Activated CD4-positive, alpha-beta T cell treated with anti-CD3 and anti-CD28 coated beads, Interleukin-10, Interleukin-2, amounts not matched to agents 100 ng/mL and 50 ng/mL, durations not matched to agents 16 hours and 8 hours (primary cell): ENCODE measurements at places on chromosomes 3 and 15.

- no peak for DNase-seq
Measured at GRCh38 chr3:190017521-190018288, 103.0 kb downstream of the P3H2 start.

- DNase-seq: no peak
Measured at GRCh38 chr3:155086051-155086450, 5.9 kb downstream of the MME start.

- no peak for DNase-seq
Measured at GRCh38 chr3:112811131-112811884, 35.4 kb downstream of the CD200R1L start.

DNA sequence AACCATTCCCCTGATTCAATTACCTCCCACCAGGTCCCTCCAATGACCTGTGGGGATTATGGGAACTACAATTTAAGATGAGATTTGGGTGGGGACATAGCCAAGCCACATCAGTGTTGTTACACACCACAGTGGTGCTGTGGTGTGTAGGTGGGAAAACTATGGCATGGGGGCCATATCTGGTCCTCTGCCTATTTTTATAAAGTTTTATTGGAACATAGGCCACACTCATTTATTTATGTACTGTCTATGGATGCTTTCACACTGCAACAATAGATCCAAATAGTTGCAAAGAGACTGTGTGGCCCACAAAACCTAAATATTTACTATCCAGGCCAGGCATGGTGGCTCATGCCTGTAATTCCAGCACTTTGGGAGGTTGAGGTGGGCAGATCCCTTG lies 46.4 kb downstream of the FLNB start:
- no peak for DNase-seq

GRCh38 chr3:150602426-150603152 lies 532 bp upstream of the SELENOT start:
- DNase-seq: no peak

GRCh38 chr3:136818191-136818768 lies 646 bp upstream of the SLC35G2 start:
- peak; percentile 45 for DNase-seq

- DNase-seq: no peak
Measured at GRCh38 chr3:123733341-123733740, 148.5 kb upstream of the HACD2 start.

GRCh38 chr3:170740726-170741591 lies 129.0 kb downstream of the RPL22L1 start:
- DNase-seq: no peak

- no peak for DNase-seq
Measured at GRCh38 chr3:151322511-151322910, 5.9 kb upstream of the GPR87 start.

- no peak for DNase-seq
Measured at GRCh38 chr3:122774564-122774963, 19.1 kb downstream of the HSPBAP1 start.

GRCh38 chr3:171346582-171347300 lies 113.5 kb downstream of the TNIK start:
- no peak for DNase-seq

GRCh38 chr3:29922992-29923746 lies 642.3 kb downstream of the RBMS3 start:
- no peak for DNase-seq

DNA sequence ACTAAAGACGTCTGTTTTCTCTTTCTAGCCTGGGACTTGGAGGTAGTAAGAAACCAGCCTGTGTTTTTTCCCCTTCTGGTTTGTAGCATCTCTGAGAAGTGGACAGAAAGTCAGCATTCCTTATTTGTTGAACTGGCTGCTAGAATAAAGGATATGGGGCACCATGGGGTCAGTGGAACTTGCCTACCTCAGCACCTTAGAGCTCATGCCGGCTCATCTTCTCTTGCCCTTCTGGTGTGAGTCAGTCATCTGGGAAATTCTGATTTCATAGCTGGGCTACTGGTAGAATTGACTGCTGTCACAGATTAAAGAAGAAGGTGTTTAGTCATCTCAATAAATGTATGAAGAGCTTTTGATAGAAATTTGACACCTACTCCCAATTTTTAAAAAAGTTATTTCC lies 202.7 kb upstream of the TOPAZ1 start:
- no peak for DNase-seq

DNA sequence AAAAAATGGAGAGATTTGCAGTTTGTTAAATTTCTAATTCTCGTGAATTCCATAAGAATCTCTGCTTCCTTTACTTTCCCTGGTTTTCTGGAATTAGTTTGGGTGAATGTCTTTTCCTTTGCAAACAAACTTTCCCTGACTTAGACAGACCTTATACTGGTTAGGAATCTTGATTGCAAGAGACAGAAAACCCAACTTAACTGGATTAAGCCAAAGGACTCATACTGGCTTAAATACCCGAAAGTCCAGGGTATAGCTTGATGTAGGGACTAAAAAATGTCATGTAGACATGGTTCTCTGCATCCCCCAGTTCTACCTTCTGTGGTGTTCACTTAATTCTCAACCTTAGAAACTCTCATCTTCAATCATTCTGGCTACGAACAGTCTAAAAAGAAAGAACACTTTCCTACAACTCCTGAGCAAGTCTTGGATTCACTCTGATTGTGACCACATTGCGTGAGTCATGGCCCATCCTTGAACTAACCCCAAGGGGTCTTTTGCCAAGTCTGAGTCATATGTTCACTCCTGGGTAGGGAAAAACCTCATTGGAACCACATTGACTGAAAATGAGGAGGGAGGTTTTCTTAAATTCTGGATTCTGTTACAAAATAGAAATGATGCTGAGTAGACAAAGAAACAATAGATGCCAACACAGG lies 136.0 kb upstream of the DAZL start:
- DNase-seq: peak; percentile 16

DNA sequence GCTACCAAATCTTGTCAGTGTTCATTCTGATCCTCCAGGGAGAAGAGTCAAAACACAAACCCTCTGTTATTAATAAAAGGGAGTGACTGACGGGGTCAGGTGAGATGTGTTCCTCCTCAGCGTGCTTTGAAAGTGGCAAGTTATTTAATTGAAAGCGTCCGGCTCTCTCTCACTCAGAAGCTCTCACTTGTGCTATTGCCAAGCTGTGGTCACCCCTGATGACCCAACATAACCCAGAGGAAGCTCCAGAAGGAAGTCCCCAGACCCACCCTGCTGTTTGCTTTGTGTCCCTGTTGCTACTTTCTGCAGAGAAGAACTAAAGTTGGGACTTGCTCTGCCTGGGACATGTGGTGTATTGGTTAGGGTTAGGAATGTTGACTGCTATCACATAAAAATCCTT lies 235.6 kb downstream of the EDEM1 start:
- no peak for DNase-seq

GRCh38 chr15:92405942-92406341 lies 12.3 kb downstream of the ST8SIA2 start:
- no peak for DNase-seq

DNA sequence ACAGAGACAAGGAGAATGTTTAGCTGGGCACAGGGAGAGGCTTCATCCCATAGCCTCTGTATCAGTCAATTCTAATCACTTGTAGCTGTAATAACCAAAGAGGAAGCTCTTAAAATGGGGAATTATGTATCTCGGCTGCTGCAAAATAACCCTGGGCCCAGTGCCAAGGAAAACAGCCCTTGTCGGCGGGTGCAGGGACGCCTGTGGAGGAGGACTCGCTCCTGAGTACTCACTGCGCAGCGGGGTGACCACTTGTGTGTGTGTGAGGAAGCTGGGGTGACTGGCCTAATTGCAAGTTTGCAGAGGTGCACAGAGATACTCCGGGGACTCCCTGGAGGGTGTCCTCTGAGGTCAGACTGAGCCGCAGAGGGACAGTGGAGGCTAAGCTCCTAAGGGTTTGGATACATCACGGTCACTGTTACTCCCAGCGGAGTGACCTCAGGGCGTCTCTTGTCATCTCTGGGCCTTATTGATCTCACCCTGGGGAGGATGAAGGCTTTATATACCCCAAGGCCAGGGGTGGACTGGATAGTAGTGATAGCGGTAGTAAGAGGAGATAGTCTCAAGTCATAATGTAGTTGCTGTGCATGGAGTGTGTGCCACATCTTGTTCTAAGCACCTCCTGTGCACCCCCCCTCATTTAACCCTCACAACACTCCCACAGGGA lies 37.2 kb downstream of the SLC6A6 start:
- DNase-seq: no peak

- no peak for DNase-seq
Measured at GRCh38 chr15:92833106-92833433, 67.1 kb upstream of the CHD2 start.

DNA sequence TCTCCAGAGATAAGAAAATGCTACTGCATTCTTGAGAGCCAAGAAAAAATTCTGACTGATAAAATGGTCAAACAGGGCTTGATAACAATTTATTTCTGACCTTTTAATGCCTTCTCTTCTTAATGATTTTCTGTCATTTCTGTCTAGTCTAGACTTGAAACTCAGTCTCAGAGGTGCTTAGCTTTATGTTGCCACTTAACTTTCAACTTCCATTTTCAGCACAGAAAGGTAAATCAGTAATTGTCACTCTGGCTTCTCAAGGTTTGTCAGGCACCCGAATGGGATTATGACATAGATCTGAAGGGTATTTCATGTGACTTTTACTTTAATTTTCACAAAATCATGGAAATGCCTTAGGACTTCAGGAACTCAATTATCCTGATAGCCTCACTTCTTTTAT lies 155.4 kb upstream of the GBE1 start:
- DNase-seq: no peak

DNA sequence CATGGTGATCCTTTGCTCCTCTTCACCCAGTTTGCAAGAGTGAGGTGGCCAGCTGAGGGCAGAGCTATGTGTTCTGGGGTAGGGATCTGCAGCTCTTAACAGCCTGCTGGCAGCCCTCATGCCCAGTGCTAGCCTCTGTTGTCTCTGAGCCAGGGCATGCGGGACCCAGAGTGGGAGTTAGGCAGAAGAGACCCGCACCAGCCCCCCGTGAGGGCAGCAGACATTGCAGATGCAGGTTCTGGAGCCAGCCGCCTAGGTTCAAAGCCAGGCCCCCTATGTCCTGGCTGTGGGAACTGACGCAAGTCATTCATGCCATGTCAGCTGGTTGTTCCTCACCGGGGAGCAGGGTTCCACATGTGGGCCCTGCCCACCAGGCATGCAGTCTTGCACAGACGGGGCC lies 74.7 kb downstream of the DNAJB8 start:
- no peak for DNase-seq

DNA sequence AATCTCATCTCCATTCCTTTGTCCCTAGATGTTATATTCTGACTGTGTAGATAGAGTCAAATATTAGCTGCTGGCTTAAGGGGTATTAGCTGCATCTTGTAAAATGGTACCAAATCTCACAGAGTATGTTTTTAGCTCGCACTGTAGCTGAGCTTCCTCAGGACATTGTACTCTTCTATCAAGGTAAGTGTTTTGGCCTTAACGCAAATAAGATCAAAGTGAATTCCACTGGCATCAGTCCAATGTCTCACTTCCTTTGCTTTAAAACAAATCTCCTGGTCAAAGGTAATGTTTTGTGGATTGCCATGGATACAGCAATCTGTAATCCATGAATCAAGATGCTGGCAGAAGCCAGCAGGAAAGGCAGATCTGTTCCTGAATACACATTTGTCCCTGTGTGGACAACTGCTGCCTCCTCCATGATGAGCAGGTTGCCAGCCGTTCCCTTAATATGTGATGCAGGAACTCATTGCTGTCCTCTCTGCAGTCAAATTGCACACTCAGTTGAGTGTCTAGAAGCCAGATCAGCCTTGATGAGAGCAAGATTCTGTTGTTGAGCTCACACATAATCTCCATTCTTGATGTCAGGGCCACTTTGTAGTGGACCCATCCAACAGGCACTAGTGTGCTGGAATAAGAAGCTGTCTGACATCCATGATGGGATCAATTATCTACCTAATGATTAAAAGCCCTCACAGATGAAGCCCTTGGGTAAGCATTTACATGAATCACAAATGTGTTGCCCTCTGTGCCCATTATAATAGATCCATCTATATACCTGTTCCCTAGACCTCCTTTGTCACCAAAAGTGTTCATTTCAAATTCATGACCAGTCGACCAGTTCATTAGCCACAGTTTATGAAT lies 96.6 kb upstream of the AGTR1 start:
- no peak for DNase-seq

DNA sequence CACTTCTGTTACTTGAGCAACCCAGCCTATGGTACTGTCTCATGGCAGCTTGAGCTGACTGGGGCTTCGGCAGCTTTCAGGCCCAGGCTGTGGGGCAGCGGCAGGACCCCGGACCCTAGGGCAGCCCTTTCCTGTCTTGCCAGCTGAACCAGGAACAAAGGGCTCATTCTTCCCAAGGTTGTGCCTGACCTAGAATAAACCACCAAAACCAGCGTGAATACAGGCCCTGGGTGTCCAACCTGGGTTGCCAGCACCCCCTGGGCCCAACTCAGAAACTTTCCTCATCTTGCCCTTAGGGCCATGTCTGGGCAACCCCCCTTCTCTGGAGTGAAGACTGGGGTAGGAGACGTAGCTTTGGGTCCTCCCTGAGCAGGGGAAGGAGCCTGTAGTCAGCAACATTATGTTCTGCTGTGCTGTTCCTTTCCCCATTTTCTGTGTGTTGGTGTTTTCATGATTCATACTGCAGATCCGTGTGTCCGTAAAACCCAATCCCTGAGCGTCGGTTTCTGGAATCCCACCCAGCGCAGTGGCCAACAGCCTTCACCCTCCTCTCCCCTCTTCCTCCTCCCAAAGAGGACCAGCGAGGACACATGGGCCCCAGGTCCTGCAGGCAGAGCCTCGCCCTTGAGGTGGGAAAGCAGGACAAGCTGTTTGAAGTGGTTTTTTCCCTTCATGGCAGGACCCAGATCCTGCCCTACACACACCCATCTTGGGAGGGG lies 33.5 kb downstream of the TKT start:
- no peak for DNase-seq

DNA sequence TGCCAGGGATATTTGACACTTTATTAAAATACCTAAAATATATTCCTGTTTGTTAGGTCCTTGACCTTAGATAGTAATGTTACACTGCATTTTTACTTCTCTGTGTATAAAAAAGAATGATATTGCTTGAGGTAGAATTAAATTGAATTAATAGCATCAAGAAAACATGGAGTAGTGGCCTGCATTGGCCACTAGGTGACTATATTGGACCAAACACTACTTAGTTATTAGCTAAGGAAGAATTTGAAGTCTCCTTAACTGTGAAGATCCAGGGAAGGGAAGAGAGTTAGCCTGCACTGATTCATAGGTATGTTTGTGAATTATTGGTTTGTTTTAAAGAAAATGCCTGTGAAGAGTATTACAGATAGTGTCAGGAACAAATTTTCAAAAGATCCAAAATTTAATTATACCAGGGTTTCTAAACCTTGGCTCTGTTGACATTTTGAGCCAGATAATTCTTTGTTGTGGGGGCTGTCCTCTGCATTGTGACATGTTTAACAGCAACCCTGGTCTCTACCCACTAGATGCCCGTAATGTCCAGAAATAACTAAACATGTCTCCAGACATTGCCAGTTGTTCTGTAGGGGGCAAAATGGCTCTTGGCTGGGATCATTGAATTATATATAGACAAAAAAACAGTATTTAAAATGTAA lies 103.6 kb upstream of the THSD4 start:
- DNase-seq: peak; percentile 2

DNA sequence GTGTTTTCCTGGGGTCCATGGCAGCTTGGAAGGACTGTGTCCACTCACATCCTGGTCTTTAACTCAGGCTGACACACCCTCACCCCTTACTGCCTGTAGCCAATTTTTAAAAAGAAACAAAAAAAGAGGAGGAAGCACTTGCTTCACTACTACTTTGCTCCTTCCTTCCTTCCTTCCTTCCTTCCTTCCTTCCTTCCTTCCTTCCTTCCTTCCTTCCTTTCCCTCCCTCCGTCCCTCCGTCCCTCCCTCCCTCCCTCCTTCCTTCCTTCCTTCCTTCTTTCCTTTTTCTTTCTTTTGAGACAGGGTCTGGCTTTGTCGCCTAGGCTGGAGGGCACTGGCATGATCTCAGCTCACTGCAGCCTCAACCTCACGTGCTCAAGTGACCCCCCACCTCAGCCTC lies 25.5 kb upstream of the AKAP13 start:
- DNase-seq: no peak
